RPMI7951 (cell line): ENCODE measurements at places on chromosomes 1 and 21. TPM values are rescaled to one million over a fixed set of nuclear protein-coding genes. Genes with fewer than 3 reads are reported as not detected.

DNA sequence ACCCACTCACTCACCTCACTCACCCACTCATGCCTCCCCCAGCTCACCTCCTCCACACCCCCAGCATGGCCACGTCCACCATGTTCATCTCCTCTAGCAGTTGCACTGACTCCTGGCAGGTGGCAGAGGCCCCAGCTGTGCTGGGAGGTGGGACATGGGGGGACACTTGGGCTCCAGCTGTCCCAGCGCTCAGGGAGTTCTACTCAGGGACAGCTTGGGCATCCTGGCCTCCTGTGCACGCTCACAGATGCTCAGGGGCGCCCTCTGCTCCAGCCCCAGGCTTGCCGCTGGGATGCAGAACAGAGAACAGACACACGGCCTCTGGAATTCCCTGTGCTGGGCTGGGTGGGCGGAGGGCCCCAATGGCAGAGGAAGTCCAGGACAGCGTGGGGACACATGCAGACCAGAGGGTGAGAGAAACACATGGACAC lies 5.2 kb downstream of the KRTAP10-8 start:
- DNase-seq: no peak

DNA sequence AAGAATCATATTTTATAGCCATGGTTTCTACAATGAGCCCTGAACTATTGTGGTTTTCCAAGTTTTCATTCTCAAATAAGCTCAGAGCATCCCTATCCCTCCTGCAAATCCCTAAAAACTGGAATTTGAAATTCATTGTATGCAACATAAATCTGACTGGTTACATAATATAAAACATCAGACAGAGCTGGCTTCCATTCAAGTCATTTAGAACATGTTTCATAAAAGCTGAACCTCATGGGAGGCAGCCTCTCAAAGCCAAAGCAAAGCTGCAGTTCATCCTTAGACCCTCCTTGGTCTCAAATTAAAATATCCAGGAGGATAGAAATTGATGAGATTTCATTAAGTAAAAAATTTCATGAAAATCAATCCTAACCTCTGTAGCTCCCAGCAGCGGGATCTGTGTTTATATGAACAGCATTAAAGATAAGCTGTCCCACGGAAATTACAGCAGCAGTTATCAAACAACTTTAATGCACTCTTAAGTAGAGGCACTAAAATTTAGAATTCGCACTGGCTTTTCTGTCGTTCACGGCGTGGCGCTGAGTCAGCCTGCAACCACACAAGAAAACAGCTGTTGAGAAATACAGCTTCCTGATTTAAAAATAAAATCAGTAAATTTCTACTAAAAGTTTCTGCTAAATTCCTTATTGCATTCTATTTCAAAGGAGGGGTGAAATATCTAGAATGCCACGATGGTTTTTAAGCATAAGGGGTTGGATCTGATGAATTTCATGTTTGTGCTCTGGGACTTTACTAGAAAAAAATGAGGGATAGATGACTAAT lies 99.9 kb upstream of the TIAM1 start:
- no peak for DNase-seq

DNA sequence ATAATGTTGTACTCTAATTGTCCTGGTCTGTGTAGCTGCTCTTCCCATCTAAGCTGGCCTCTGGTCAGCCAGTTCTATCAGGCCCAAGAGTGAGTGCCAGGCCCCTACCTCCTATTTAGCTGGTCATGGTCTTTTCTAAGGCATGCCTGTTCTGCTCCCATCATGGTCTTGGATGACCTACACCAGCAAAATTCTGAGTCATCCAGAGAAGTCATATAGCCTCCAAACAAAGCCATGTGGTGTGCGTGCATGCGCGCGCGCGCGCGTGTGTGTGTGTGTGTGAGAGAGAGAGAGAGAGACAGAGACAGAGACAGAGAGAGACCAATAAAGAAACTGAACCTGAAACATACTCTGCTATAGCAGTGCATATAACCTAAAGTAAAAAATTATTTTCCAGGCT lies 254.4 kb downstream of the BRINP2 start:
- DNase-seq: no peak

- DNase-seq: no peak
These were observed 18.9 kb downstream of the SFPQ start for GRCh38 chr1:35173909-35174540.

DNA sequence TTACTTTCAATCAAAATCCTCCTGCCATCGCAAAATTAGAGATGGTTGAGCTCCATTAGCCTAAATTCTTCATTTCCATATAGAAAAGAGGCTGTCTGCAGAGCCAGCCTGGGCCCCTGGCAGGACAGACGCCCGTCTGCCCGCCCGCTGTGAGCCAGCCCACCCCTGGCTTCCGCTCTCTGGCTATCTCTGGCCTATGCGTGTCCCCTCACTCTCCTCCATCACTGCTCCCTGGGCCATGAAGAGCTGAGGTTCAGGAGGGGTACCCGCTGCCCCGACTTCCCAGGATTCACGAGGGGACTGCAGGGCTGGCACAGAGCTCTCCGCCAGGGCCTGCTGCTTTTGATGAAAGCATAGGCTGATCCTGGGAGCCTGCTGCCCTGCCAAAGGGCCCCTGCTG lies 117.6 kb downstream of the CASZ1 start:
- DNase-seq: no peak

DNA sequence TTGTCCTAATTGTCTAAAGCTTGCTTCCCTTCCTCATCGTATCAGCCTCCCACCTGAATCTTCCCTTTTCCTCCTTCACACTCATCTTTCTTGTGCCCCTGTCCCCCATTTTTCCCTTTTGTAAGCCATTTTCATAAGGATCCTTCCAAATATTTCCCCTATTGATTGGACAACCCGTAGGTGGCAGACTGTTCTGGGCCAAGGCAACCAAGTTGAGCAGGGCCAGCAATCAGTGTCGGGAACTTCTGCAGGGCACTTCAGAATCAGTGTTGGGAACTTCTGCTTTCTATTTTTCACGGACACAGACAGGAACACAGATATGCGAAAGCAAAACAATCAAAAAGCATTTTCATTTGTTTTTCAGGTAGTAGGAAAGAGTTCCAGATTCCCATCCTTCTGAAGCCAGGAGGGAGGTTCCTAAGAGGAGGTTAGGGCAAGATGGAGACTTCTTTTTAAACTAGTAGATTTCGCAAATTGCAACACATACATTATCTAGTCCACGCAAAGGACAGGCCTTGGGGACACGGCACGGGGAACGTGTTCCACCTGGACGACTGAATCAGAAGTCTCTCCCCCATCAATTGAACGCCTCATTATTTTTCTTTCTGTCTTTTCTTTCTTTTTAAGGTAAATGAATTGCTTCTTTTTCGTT lies 691 bp upstream of the MPZL1 start:
- peak; percentile 57 for DNase-seq

The C8A gene
- not detected in 2 replicates for total RNA-seq
